Gastrocnemius medialis (tissue), 4 donors: ENCODE measurements at places on chromosomes 2 and 18.

GRCh38 chr2:191287820-191288219 lies 42.6 kb downstream of the MYO1B start:
- DNase-seq = no peak
- no peaks in the 10 kb centered on the region for H3K4me1 ChIP-seq
- H3K36me3 ChIP-seq = no peaks in the 10 kb centered on the region
- no peak overlapping the region for H3K27ac ChIP-seq
- no peak overlapping the region for H3K4me3 ChIP-seq

GRCh38 chr18:36321658-36322407 lies 24.3 kb downstream of the FHOD3 start:
- H3K4me3 ChIP-seq = no peak overlapping the region
- peaks cover 5% of the 10 kb centered on the region for H3K4me1 ChIP-seq
- no peak for DNase-seq
- H3K36me3 ChIP-seq = no peaks in the 10 kb centered on the region
- no peak overlapping the region for H3K27ac ChIP-seq
- H3K27me3 ChIP-seq = no peaks in the 10 kb centered on the region

DNA sequence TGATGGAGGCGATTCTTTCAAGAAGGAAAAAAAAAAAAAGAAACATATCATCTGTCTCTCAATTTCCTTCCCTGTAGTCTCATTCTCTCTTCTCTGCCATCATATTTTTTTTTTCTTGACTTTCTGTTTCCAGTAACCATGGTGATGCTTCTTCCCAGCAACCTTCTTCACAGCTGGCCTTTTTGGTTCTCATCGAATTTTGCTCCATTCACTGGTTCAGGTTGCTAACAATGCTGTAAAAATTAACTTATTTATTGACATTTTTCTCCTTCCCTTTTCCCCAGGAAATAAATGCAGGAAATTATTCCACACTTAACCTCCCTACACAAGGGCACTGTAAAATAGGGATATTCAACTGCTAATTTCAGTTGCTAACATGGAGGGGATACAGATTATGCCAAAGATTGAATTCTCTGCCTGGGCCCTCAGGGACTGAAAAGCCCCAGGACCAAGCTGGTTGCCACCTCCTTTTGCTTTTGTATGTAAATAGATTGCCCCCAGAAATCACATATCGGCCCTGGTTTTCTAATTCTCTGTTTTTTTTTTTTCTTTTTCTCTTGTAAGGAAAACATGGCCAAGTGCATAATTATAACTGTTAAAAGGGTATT lies 154.7 kb downstream of the MAP2 start:
- H3K27me3 ChIP-seq = no peaks in the 10 kb centered on the region
- DNase-seq = no peak
- no peaks in the 10 kb centered on the region for H3K4me1 ChIP-seq
- H3K4me3 ChIP-seq = no peak overlapping the region
- H3K27ac ChIP-seq = no peak overlapping the region

GRCh38 chr18:12315911-12316310 lies 7.9 kb downstream of the TUBB6 start:
- no peak overlapping the region for H3K4me3 ChIP-seq
- DNase-seq = no peak
- H3K27ac ChIP-seq = no peak overlapping the region
- peaks cover 20% of the 10 kb centered on the region for H3K4me1 ChIP-seq
